ENCODE measurements at places on chromosomes 7 and 10. TPM values are rescaled to one million over a fixed set of nuclear protein-coding genes. Genes with fewer than 3 reads are reported as not detected.
A peak's percentile ranks its signal among the peaks of the same experiment; 100 is the strongest.

DNA sequence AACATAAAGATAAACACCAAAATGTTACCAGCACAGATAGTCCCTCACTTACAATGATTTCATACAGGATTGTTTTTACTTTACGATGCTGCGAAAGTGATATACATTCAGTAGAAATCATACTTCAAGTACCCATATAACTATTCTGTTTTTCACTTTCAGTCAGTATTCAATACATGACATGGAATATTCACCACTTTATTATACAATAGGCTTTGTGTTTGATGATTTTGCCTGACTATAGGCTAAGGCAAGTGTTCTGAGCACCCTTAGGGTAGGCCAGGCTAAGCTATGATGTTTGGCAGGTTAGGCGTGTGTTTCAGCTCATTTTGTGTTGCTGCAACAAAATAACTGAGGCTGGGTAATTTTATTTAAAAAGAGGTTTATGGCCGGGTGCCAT, 155.0 kb downstream of the RTKN2 start:
- no peak for DNase-seq

DNA sequence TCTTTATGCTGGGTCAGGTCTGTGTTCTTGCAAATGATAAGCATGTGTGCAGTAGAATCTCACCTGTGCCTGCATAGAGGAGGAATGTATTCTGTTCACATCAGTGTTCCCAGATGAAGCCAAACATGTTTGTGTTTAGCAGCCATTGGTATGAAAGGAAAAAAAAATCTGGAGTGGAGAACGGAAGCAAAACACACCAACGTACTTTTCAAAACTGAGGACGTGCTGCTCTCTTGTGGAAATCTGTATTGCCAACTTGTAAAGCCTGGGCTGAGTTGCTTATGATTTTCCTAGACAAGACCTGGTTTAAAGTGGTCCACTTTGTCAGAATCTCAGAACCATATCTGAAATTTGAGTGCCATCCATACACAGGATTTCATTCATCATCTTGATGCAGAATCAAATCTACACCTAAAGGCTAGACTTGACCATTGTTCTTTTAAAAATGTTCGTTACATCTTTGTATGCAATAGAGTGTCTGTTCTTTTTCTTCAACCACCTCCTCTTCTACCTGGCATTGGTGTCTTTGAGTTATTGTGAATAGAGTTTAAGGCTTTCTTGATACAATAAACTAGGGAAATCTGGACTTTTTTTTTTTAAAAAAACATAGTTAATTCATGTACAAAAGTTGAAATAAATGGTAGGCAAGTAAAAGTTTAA, 367.7 kb downstream of the PHF14 start:
- no peak for DNase-seq

DNA sequence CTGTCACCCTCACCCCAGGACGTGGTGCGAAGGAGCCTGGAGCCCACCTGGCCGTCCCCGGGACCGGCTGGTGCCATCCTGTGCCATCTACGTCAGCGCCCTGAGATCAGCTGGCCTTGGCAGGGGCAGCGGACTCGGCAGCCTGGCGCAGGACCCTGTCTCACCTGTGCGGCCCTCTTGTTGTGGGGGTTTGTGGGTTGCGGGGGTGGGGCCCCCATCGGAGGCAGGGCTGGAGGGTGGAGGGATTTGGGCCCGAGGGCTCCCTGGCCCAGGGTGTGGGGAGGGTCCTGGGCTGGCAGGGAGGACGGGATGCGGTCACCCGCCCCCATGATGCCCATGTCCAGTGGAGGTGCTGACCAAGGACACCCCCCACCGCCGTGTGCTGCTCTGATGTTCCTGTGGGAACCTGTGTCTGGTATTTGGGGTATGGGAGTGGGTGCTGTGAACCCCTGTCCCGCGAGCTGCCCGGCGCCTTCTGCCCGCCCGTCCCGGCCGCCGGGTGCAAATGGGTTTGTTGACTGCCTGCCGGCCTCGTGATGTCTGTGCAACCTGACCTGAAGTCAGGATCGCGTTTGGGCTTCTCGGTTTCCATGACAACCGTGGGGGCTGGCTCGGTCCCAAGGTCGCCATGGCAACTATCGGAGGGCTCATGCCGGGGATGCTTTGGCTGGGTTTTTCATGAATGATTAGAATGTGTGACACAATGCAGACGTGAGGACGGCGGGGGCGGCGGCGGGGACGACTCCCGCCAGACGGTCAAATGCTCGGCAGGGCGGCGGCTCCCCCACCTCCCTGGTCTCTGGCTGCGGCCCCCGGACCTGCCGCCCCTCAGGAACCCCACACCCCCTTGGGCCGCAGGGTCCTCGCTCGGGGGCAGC, 7.3 kb downstream of the MAFK start:
- peak; percentile 26 for DNase-seq

GRCh38 chr7:102841290-102841689, 71.5 kb upstream of the LRRC17 start:
- no peak for DNase-seq

DNA sequence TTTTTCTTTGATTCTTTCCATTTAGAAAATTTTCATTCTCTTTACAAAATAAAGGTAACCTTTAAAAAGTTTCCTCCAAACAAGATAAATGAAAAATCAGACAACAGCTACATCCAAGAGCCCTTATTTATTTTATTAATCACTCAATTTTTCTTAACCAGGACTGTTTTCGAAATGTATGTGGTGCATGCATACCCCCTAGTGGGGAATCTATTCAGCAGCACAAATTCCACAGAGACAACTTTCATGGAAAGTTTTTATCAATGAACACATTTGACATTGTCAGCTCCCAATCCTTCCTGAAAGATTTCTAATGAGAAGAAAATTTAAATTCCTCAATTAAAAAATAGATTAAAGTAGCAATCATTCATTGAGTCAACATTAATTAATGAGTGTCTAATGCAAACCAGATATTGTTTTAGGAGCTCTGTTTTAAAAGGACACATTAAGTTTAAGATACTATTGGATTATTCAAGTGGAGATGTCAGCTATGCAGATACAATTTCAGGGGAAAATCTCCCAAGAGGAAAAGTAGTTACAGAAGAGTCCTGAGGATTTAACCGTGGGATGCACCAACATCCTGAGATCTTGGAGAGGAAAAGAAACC, 5.2 kb upstream of the HTR7 start:
- no peak for DNase-seq

Gene ZNF365
- total RNA-seq, result 0.89 TPM

Gene LOXL4
- not detected for total RNA-seq

DNA sequence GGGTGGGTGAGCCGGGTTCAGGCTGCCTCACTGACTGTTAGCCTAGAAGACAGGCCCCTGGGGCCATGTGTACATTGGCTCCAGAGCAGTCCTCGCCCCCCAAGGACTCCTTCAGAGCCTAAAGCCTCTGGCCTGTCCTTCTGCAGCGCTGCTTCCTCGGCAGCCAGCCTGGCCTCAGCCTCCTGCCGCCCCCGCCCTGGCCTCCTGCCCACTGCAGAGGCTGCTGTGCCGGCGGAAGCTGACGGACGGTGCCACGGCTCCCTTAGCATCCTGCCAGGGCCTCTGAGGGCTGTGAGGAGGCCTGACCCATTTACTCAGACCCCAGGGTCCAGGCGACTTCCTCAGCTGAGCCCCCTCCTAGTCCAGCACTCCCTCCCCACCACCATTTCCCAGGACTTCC, 4.9 kb downstream of the SRRM3 start:
- DNase-seq, result peak; percentile 58

- no peak for DNase-seq
These were observed 258.8 kb downstream of the EXOC4 start for GRCh38 chr7:133511708-133512107.

GRCh38 chr10:48932831-48933664, 6.6 kb downstream of the LRRC18 start:
- peak; percentile 52 for DNase-seq
